ENCODE measurements at places on chromosomes 7 and 10.

DNA sequence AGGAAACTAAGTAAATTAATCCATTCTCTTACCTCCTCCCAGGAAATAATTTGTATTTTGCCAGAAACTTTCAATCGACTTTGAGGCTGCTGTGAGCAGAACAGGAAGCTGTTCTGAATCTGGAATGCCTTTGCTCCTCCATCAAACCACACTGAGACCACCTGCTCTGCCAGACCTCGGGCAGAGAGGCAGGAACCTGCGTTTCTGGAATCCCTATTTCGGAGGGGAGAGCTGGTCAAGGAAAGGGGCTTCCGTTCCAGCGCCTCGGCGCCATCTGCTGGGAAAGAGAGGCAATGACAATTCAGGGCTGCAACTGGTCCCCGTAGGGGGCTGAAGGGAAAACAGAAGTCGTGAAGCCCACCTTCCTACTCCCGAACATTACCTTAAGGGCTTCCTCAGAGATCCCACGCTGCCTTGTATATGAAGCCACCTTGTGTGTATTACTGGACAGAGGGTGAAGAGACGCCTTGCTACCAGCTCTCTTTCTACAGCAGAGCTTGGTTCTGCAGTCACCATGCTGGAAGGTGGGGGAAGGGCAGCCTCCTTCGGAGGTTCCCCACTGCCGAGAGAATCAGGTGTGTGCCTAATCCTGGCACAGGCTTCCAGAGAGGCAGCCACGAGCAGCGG lies 31.2 kb downstream of the ZNF467 start:
- DNase-seq, result peak; percentile 96

GRCh38 chr10:132111121-132111731 lies 45.5 kb downstream of the JAKMIP3 start:
- no peak for DNase-seq

DNA sequence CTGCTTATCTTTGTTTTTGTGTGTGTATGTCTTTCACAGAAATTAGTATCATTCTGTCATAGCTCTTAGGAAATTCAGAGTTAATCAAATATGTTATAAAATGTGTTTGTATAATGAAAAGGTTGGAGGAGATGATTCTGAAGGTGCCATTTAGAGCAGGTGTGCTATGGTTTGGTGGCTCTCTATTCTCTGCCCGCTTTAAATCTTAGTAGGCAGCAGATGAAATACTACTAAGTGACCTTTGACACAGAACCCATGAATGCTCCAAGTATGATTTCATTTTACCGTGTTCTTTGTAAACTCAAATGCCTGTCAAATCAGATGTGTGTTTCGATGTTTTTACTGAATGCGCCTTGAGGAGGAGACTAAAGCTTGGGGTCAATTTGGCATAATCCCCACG lies 24.5 kb downstream of the ZEB1 start:
- no peak for DNase-seq

GRCh38 chr7:44811093-44811492 lies 14.6 kb downstream of the PPIA start:
- no peak for DNase-seq

DNA sequence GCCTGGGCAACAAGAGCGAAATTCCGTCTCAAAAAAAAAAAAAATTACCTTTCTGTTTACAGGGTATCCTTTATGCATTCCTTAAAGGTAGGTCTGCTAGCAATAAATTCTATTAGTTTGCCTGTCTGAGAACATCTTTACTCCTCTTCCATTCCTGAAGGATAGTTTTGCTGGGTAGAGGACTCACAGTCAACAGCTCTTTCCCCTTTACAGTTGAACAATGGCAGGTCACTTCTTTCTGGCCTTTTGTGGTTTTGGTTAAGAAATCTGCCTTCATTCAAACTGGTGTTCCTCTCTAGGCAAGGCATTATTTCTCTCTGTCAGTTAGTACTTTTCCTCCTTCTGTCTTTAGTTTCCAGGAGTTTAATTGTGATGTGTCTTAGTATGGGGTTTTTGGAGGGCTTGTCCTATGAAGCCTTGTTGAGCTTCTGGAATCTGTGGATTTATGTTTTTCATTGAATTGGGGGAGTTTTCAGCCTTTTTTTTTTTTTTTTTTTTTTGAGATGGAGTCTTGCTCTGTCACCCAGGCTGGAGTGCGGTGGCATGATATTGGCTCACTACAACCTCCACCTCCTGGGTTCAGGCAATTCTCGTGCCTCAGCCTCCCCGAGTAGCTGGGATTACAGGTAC lies 4.8 kb upstream of the DNAAF5 start:
- no peak for DNase-seq

- no peak for DNase-seq
Measured at GRCh38 chr10:58217612-58218011, 50.1 kb downstream of the IPMK start.

DNA sequence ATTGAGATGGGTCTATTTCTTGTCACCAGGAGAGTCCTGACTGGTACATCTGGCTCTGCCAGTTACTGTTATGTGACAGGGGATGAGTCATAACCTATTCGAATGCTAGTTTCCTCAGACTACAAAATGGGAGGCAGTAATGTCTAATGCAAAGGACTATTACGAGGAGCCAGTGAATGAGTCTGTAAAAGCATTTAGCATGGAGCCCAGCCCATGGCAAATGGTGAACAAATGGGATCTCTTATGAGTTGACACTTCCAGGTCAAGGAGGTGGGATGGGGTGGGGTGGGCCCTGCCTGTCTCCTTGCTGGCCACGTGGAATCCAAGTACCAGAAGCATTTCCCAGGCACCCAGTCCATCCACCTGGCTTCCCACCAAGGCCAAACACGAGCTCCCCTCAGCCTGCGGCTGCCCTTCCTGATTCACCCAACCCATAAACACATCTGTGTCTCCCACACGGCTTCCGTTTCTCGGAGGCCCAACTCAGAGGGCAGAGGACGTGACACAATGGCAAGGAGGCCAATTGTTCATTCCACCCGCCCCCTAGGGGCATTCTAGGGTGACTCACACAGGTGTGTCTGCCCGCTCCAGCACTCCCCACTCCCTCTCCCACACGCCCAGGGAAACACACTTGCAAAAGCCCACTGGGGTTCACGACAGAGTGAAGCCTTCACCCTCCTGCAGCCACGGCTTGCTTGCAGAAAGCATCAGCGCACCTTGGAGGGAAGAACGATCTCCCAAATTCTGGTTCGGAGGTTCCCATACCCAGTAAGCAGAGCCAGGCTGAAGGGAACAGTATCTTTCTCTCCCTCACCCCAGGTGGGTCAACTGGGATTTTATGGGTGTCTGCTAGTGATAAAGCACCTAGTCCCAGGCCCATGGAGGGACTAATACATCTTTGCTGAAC lies 109.8 kb downstream of the SH3PXD2A start:
- DNase-seq, result no peak

DNA sequence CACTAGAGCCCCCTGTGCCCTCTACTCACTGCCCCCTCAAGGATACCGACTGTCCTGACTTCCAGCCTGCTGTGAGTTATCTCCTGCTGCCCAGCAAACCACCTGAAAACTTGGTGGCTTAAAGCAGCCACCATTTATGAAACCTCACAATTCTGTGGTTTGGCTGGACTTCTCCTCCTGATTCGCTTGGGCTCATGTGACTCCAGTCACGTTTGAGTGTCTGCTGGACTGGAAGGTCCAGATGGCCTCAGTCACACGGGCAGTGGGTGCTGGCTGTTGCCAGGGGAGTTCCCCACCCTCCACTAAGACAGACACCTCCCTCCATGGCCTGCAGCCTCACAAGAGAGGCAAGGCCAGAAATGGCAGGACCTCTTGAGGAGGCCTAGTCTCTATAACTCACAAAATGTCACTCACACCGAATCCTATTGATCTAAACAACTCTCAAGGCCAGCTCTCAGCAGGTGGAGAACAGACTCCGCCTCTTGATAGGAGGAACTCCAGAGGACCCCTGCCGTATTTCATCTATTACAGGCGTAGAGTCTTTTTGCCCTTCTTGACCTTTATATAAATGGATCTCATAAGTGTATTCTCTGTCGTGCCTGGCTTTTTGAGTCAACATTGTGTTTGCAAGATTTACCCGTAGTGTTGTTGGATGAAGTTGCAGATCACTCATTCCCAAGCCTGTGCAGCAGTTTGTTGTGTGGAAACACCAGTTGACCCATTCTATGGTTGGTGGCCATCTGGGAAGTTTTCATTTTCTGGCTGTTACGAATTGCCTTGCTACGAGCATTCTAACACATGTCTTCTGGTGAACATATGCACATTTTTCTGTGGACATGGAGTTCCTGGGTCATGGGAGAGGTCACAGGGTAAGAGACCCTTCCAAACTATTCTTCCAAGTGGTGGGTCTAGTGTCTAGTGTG lies 48.3 kb downstream of the ZMIZ1 start:
- peak; percentile 45 for DNase-seq

- no peak for DNase-seq
Measured at GRCh38 chr7:87565877-87566276, 34.8 kb downstream of the ABCB1 start.

- DNase-seq, result no peak
Measured at GRCh38 chr10:71448146-71448545, 51.4 kb downstream of the CDH23 start.

DNA sequence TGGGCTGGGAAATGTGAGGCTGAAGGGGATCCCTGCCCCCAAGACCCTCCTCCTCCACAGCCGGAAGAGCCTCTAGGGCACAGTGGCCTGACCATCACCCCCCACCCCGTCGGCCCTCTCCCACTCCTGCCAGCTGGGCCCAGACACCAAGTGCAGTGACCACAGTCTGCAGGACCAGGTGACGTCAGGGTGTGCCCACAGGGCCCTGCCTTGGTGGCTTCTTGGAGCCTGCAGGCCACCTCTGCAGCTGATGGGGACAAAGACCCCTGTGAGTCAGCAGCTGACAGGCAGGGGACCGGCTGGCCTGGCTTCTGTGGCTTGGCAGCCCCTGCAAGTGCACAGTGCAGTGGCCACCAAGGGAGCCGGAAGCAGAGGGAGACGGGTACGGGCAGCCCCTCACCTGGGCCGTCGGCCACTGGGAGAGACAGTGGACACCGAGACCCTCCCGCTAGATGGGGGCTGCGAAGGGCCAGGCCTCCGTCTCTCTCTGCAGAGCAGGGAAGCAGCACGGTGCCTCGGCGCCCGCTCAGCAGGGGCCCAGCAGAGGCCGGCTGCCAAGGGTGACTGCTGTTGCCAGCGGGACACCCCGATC lies 274.6 kb downstream of the ELFN1 start:
- no peak for DNase-seq

DNA sequence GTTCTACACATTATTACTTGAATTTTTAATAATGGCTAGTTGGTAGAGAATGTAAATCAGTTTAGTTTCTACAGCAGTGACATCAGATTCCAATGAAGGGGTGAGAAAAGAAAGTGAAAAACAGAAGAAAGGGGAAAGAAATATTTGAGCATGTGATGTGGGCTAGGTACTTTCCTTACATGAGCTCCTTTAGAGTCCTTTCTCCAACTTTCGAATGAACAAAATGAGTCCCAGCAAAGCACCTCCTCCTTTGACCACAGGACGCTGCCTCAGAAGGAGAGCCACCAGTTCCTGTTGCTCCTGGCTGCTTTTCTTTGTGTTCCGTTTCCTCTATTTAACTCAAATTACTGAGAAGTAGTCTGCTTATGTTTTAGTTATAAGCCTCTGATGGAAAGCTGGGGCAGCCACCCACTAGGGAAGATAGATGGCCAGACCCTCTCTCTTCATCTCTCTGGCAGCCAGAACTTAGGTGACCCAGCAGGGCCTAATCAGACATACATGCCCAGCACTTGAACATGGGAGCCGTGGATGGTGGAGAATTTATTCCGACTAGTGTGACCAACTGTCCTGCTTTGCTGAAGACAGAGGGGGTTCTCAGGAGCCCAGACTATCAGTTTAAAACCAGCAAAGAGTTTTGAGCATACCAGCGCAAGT lies 82.4 kb upstream of the NME8 start:
- DNase-seq, result no peak

DNA sequence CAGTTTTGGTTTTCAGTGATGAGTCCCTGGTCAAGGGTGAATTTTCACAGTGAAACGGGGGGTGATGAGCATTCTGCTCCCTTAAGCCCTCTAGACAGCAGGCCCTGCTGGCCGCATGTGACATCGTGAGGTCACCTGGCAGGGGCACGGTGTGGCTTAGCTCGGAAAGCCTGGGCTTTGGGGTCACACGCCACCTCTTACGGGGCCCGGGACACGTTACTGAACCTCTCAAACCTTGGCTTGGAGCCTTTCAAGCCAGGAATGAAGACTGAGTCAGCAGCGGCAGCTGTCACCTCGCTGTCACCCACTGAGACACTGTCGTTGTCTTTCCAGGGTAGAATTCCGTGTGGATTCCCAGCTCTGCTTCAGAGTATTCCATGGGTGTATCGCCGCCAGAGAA lies 4.1 kb downstream of the GET4 start:
- DNase-seq, result no peak

- DNase-seq, result no peak
Measured at GRCh38 chr10:28822719-28823464, 145.6 kb downstream of the BAMBI start.

DNA sequence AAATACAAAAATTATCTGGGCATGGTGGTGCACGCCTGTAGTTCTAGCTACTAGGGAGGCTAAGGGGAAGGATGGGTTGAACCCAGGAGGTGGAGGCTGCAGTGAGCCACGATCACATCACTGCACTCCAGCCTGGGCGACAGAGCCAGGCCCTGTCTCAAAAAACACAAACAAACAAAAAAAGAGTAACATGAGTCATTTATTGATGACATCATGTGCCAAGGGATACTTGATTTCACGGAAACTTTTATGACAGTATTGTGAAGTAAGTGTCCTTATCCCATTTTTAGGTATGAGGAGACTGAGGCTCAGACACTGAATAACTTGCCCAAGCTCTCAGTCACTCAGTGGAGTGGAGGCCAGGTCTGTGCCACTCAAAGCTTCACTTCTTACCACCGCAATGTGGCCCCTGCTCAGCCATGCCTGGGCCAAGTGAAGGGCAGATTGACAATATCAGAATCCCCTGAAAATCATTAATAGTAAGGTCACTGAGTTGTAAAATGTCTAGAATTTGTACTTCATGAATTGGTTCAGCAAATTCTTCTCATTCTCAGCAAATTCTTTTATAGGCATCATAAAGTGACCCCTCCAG lies 36.5 kb downstream of the EMX2 start:
- no peak for DNase-seq

DNA sequence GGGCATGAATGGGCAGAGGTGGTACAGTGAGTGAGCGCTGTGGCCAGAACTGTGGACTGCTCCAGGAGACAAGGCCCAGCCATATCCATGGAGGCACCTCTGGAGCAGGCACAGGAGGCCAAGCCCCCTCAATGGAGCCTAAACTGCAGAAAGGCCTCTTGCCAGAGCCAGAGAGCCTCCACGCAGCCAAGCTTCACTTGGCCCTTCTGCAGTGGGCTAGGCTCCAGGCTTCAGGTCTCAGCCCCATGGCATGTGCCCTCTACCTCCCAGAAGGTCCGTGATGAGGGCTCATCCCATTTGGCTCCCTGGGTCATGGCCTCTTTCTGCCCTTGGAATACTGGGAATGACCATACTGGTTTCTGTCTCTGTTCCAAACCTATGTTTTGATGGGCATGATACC lies 8.9 kb downstream of the PDE1C start:
- DNase-seq, result no peak

- DNase-seq, result no peak
Measured at GRCh38 chr10:128929131-128929530, 537.9 kb upstream of the MGMT start.
